ENCODE measurements at places on chromosomes 11 and 22.

DNA sequence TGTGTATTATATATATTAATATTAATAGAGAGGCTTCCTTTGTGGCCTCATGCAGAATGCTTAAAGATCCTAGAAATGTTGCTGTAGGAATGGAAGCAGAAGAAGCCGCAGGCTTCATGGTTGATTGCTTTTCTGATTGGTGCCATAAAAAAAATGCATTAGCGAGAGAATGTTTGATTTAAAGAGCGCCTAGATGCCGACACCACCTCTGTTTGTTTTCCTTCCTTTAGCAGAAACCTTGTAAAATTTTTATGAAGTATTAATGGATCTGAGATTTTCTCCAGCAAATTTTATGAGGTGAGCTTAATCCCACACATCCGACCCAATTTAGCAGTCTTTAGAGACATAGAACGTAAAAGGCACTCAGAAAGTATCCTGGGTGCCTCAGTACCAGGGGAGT, 587.5 kb downstream of the NTM start:
- no peak for DNase-seq

DNA sequence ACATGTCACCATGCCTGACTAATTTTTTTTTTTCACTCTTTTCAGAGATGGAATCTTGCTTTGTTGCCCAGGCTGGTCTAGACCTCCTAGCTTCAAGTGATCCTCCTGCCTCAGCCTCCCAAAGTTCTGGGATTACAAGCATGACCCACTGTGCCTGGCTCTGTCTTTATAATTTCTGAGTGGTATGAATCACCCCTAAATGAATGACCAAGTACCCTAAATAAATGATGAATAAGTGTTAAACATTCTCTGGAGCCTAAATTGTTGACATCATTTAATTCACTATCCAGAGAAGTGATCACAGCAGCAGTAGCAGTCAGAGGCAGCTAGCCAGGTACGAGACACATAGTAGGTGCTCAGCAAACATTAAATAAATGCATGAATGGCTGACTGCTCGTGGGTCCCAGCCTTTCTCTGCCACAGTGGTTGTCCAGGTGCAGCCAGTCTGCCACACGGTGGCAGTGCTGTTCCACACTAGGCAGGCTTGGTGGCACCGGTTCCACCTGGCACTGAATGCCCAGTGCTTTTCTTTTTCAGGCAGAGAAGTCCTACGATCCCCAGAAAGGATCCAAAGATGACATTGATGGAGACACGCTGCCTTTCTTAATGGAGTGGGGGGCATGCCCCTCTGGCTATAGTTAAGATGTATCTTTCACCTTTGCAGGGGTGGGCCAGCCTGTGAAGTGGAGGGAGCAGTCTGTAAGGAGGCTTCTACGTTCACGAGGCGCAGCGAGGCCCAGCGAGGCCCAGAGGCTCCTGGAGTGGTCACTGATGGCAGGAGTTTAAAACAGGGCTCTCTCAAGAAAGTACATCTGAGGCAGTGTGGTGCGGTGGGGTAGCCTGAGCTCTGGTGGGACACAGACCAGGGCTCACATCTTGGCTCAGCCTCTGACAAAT, 8.7 kb upstream of the TTC12 start:
- DNase-seq = peak; percentile 56

DNA sequence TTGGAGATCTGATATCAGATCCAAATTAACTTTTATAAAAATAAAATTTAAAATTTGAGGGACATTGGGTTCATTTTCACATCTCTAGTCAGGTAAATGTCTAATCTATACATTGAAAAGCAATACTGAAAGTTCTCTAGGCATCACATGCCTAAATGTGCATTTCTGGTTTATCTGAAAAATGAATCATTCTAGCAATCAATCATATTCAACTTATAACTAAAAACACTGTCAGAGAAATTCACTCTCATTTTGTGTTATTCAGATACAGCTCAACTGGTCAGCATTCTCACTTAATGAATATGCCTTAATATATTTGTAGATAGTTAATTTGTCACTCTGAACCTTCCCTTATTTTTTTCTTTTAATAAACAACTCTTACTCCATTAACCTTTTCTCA, 243.2 kb downstream of the CASP12 start:
- no peak for DNase-seq

GRCh38 chr11:126173257-126173656, 38.2 kb downstream of the RPUSD4 start:
- no peak for DNase-seq

DNA sequence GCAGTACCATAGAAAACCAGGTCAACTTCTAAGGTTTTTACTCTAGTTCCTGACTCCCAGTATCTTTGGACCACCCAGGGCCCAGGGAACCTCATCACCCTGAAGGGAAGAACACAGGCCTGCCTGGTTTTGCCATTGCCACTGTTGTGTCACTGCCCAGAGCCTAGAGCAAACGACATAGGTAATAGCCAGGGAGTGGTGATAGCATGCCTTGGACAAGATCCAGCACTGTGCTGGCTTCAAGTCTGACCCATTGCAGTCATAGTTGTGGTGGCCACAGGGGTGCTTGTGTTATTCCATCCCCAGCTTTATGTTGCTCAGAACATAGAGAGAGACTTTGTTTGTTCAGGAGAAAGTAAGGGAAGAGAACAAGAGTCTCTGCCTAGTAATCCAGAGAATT, 2310.2 kb downstream of the LRRC4C start:
- no peak for DNase-seq

DNA sequence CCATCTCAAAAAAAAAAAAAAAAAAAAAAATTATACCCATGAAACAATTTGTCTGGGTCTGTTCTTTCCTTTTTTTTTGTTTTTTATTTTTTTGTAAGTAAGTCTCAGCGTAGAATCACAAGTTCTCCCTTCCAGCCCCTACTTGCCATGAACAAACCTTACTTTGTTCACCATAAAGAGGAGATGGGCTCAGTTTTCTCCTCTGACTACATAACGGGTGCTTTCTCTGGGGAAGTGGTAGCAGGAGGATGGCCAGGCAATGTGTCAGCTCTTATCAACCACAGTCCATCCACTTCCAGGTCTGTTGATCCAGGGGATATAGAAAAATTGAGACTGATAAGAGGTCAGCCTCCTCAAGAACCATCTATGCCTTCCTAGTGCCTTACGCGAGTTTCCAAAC, 11.0 kb downstream of the ASCC2 start:
- no peak for DNase-seq

DNA sequence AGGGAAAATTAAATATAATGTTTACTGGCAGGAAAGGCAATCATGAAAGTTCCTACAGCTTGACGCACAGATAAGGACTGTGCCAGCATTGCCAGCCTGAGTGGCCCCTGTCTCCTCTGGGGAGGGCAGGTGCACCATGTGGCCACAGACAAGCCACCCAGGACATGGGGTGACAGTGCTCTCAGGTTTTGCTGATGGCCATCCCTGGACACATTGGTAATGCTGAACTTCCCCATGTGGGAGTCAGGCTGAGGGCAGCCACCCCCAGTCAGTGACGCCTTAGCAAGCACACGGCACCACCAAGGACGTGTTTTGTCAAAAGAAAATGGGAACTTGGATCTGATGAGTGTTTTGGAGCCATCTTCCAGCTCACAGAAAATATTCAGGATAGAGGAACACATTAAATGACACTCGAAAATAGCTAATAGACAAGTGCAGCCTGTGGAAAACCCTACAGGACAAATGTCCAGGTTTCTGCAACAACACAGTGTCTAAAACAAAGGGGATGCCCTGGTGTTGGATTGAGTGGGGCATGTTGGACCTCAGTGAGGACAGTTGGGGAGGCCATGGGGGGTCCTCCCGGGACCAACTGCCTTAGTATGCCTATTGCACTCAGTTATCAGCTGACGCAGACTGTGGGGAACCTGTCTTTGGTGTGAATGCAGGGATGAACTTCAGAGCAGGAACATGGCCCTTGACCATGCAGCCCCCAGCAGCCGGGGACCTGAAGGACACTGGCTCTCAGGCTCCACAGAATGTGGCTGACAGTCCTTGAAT, 1450.5 kb downstream of the BRD1 start:
- no peak for DNase-seq

GRCh38 chr11:4480577-4481239, 1.7 kb upstream of the OR52K1 start:
- no peak for DNase-seq

DNA sequence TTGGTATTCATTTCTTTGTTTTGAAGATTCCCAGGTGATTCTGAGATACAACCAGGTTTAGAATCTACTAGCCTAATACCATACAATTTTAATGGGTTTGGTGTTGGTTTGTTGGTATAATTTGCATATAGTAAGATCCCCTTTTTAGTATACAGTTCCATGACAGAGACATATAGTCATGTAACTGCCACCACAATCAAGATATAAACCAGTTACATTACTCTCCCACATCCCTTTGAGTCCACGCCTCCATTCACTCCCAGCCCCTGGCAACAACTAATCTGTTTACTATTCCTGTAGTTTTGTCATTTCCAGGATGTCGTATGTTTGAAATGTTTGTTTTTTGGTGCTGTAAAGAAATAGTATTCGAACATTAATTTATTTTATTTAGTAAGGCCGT, 4.3 kb downstream of the ASRGL1 start:
- DNase-seq = no peak

DNA sequence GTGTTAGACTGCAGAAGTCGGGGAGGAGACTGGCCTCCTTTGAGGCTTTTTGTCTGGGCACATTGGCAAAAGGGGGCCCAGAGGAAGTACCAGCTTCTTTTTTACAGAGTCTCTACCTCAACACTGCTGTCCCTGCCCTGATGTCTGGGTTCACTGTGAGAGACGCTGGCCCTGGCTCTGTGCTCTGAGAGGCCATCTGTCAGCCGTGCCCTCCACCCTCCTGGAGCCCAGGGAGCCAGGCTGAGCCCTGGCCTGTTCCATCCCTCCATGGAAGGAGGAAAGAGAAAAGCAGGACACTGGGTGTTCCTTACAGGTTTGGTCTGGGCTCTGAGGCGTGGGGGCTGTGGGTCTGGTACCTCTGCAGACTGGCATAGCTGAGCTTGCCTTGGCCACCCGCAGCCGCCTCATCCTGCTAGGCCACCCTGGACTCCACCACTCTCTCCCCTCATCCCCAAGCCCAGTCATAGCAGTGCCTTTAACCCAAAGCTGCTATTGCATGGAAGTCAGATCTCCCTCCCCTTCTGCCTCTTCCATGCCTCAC, 105.5 kb upstream of the PARVA start:
- no peak for DNase-seq

GRCh38 chr22:19213442-19214077, 35.0 kb upstream of the SLC25A1 start:
- no peak for DNase-seq

DNA sequence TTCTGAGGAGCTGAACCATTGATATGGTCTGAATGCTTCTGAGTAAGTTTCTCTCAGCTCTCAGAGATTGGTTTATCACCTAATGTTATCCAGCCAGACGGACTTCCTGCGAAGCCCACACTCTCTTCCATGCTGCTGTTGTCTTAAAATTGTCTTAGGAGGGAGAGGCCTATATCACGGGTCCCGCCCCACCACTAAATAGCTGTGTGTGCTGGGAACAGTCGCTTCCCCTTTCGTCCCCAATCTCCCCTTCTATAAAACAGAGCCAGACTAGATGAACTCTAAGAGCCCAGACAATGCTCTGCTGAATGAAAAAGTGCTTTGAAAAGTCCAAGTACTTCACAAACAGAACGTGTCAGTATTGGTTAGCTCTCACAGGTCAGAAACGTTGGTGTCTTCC, 81.4 kb upstream of the AKIP1 start:
- no peak for DNase-seq

GRCh38 chr11:87263979-87264378, 226.2 kb downstream of the TMEM135 start:
- no peak for DNase-seq

GRCh38 chr22:49587987-49588386, 239.7 kb downstream of the BRD1 start:
- no peak for DNase-seq

DNA sequence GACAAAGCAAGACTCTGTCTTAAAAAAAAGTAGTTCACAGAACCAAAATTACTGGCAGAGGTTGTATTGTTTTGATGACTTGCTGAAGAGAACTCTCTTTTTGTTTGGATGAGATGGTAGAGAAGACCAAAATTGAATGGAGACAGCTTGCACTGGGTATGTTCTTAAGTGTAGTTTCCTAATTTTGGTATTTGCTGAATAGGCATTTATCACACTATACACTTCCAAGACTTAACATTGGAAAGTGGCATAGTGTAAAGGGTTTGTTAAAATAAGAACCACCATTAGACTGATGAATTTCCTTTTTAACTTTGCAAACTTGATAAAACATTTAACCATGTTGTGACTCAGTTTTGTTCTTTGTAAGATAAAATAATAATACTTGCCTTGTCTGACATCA, 5.3 kb upstream of the DCUN1D5 start:
- no peak for DNase-seq

DNA sequence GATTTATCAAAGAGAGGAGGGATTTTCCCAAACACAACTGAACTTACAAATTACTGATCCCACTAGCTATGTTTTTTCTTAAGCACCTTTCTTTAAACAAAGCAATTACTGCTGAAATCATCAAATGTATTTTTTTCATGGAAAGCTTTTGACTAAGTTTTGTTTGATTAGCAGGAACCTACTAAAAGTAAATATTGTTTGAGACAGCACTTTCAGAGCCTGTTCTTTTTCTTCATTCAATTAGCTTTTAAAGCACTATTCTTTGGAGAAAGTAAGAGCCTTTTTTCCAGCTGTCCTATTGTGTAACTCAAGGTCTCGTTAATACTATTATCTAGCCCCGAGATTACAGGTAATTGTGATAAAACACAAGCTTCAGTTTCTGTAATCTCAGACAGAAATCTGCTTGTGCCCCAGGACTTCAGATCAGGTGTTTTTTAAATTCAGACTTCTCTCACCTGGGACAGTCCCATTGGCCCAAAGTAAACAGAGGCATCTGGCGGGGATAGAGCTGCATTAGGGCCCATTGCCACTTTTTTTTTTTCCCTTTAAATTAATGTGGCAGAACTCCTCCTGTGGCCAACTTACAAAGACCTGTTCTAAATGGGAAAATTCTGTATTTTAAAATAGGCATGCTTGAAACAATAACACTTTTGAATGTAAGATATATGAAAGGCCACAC, 11.0 kb downstream of the CSTPP1 start:
- no peak for DNase-seq

DNA sequence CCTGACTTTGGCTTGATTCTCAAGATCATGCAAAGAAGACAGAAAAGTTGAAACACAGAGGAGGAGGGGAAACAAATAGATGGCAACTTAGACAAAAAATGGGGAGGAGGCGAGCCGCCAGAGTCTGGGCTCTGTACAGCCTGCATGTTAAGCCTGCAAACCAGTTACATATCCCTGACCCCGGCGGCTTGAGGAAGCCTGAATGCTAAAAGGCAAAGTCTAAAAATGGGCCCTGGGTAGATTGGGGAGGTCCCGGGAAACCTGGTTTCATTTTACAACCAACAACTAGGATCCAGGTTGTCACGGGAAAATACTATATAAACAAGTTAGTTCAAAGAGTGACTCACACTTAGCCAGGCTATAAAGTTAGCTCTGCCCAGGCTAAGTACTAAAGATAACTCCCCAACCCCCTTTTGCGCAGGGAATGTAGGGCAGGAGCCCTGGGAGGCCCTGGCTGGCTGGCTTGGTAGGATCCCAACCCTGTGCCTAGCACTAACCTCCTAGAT, 18.8 kb upstream of the ZBTB16 start:
- no peak for DNase-seq

- DNase-seq = no peak
Observed at GRCh38 chr11:123316003-123316402, 114.1 kb upstream of the GRAMD1B start.

- no peak for DNase-seq
Observed at GRCh38 chr22:37803195-37803638, 4.5 kb upstream of the GCAT start.

Data from activated T-helper 1 cell treated with anti-CD3 and anti-CD28 coated beads, Interleukin-2, amount 50 U/mL, for 16 hours (primary cell).